ENCODE measurements at places on chromosomes 7 and 10.

- no peak for DNase-seq
These were observed 180.0 kb downstream of the GRID1 start for GRCh38 chr10:86186633-86187032.

DNA sequence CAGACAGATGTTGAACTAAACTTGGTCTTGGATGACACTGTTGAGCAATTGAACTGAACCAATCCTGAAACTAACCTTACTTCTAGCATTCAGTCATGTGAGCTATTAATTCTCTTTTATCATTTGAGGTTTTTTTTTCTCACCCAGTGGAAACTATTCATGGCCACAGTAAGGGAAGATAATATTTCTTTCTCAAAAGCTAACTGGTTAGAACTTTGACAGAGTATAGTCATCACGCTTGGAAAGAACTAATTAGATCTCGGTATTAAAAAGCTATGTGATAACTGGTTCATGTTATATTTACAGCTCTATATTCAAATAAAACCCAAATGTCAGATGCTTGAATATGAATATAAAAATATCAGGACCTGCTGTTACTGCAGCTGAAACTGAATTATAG, 89.5 kb downstream of the OTUD1 start:
- no peak for DNase-seq

GRCh38 chr10:35378541-35379210, 42.4 kb downstream of the CCNY start:
- peak; percentile 36 for DNase-seq

DNA sequence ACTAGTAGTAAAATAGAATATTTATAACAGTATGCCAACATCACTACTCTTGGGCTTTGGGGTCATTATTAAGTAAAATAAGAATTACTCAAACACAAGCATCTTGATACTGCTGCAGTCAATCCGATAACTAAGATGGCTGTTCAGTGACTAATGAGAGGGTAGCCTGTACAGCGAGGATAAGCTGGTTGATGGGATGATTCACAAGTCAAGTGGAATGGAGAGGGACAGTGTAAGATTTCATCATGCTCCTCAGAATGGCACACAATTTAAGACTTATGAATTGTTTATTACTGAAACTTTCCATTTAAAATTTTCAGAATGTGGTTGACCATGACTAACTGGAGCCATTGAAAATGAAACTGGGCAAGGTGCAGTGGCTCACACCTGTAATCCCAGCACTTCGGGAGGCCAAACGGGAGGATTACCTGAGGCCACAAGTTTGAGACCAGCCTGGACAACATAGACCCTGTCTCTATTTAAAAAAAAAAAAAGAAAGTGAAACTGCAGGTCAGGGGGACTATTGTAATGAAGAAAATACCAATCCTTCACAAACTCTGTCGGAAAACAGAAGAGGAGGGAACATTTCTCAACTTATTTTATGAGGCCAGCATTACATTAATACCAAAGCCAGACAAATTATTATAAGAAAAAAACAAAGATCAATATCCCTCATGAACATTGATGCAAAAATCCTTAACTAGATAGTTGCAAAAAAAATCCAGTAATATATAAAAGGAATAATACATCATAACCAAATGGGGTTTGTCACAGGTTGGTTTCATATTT, 11.2 kb downstream of the AVL9 start:
- peak; percentile 46 for DNase-seq

GRCh38 chr10:96585736-96586418, 935 bp downstream of the TM9SF3 start:
- DNase-seq = peak; percentile 25

DNA sequence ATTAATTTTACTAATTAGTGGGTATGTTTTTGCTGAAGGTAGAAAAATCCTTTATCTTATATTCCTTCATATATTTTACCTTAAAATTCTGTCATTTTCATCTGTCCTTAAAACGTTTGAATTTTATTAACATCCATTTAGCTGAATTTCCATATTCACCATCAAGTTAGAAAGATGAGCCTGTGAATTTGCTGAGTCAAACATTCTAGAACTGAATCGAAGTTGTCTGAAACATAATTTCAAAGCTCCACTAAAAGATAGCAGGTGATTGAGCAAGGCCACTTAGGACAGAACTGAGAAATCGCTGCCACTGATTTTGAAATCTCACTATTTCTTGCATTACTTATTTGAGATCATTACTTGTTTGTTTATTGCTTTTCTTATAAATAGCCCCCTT, 17.5 kb downstream of the HGF start:
- DNase-seq = no peak

GRCh38 chr7:32347244-32347828, 142.8 kb downstream of the LSM5 start:
- DNase-seq = peak; percentile 35

DNA sequence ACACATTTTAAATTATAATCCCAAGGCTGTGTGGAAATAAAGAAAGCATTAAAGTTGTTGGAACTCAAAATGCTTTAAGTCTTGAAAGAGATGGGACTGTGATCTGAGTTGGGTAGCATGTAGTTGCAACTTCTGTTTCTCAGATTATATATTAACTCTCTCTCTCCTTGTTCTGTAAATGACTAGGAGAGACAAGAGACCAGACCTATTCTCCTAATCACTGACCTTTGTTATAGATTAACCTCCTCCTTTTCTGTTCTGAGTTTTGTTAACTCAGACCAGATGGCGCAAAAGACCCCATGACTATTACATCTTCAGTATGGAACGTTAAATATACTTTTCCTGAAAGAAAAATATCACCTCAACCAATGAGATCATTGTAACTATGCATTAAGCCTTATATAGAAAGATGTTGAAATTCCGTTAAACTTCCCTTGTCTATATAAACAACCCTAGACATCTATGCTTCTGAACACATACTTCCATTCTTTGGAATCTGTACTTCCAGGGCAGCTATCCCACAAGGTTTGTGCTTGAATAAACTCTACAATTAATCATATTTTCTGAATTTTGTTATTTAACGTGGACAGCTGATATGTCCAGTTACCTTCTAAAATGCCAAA, 143.5 kb upstream of the TRIM24 start:
- no peak for DNase-seq

- DNase-seq = no peak
These were observed 68.2 kb downstream of the NPSR1 start for GRCh38 chr7:34726221-34726620.

DNA sequence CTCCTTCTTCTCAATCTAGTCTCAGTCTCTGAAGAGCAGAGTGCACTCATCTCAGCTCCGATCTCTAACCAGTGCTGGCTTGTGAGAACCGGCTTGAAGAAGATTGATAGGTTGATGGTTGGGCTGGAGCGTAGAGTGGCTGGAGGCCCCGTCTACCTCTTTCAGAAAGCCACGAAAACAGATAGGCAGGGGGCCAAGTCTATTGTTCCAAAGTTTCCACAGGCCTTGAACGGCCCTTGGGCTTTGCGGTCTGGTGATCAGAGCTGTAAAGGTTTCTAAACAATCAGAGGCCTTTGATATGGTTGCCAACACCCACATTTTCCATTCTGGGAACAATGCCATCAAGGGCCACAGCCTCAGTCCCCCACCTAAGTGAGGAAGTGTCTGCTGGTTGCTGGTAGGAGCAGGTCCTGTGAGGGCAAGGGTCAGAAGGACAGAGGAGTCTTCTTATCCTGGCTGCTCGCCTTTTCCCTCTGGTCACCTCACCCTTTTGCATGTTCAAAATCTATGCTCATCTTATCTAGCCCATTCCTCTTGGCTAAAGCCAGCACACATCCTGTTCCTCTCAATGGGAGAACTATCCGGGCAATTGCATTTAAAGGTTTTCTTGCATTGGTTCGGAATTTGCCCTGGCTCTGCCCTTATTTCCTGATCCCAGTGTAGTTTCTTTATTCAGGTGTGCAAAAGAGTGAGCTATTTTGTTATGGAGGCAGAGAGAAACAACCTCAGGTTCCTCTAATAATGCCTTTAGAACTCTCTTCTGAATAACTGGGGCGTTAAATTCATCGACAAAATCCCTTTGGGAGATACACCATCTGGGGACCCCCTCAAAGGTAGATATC, 70.3 kb upstream of the KMT2E start:
- peak; percentile 82 for DNase-seq

GRCh38 chr10:118569241-118569881, 26.1 kb downstream of the PRLHR start:
- DNase-seq = no peak

GRCh38 chr7:124723012-124723411, 42.6 kb downstream of the GPR37 start:
- DNase-seq = no peak

DNA sequence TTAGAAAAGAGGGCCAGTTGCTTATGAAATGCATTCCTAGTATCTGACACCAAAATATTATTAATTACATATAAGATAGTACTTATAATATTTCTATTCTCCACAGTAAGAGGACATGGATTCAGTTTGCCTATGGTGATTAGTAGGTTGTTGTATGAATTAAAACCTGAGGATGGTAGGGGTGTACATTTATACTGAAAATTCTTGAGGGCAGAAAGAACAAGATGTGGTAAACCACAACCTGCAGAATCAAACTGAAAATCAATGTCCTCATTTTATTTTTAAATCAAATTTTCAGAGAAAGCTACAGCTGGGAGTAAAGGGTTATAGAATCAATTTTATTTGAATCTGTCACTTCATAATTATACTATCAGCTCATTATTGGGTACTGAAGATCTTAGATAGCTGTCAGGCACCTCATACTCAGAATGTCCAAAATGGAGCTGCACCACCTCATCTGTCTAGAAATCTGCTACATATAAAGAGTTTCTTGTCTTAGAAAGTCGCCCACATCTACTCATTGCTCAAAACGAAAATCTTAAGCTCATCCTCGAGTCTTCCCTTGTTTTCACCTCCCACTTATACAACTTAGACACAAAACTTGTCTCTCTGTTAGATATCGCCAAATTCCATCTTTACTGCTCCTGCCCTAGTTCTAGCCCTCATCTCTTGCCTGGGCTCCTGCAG, 65.4 kb downstream of the MYO3A start:
- DNase-seq = no peak

- no peak for DNase-seq
These were observed 19.8 kb upstream of the RPA3 start for GRCh38 chr7:7738177-7738576.

- DNase-seq = no peak
These were observed 10.4 kb upstream of the TARP start for GRCh38 chr7:38283809-38284208.

GRCh38 chr7:36723951-36724664, at the start of gene AOAH:
Gene AOAH (minus strand): TSS chr7:36724494. CDS start chr7:36724148, 346 bp downstream.
- peak; percentile 84 for DNase-seq

DNA sequence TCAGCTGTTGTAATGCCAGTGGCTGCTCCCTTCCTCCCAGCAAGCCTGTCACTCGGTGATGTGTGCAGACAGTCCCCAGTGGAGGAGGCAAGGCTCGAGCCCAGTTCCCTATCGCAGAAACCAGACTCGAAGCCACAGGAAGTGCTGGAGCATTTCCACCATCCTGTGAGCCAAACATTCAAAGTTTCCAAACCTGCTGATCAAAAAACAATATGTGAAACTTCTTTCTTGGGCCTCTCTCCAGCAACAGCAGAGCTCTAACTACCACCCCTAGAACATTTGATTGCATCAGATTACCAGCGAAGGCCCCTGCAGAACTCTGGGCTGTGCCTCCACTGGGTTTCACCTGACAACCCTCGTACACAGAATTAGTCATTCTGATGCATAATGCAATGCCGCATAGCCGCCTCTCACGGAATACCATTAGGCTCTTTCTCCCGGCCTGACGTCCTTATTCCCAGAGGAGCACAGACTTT, 94.0 kb downstream of the ELMO1 start:
- peak; percentile 85 for DNase-seq

- no peak for DNase-seq
These were observed 1.3 kb downstream of the SP8 start for GRCh38 chr7:20785157-20786048.

DNA sequence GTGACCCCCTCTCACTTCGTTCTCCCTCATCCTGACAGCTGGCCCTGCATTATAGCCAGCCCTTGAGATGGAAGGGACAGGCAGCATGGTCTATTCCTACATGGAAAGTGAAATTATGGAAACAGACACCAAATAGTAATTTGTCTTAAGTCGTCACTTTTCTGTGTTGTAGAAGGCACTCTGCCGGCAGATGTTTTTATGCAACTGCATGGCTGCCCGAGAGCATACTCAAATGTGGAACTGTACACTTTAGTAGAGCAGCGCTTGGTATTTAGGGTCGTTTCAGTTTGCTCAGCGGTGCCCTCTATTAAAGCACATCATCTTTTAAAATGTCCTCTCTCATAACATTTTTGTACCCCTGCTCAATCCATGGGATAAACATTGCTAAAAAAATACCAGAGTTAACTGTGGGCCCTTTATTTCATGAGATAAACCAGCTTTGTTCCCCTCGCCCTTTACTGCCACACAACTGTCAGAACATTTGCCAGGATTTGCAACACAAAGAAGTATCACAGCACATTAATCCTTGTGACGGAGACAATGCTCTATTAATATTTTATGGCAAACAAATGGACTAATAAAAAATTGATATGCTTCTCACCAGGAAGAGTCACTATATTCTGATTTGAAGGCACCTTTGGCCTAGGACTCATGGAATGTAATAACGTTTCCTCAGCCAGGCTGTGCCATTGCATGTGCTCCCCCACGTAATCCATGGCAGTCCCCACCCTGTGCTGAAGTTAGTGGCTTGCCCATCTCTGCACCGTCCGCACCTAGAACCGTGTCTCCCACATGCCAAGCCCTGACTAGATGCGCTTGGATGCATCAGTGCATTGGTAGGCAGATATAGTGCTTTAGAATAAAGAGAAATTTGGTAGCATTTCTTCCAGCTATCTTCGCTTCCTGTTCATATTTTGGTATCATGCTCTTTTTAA, 221.3 kb downstream of the PAXIP1 start:
- no peak for DNase-seq

DNA sequence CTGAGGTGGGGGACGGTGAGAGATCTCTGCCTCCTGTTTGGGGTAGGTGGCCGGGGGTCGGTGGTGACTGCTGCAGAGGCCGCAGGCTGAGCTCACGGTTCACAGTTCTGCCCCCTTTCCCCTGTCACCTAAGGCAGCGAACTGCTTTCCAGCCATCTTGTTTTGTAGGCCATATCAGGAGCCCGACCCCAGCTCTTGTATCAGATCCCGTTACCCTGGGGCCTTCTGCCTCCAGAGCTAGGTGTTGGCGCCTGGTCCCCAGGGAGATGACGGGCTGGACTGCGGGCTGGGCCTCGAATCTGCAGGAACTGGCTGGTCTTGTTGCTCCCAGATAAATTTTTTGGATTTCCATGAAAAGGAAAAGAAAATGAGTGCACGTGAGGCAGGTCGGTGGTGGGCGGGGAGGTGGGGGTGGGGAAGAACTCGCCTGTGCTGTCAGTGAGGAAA, 183.0 kb downstream of the DNAJB6 start:
- DNase-seq = no peak

DNA sequence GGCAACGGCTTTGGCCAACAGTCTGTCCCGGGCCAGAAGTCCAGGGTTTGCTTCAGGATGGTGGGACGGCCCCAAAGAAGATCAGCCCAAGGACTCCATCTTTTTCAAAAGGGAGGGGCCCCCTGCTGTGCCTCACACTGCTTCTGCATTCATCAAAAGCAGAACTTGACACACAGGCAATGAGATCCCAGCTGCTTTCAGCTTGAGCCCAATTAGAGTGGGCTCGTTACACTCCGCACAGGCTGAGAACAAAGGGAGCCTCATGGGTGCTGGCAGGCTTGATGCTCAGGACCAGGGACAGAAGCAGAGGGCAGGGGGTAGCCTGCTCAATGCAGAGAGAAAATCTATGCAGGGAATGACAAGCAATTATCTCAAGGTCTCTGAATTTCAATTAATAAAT, 45.5 kb downstream of the VOPP1 start:
- no peak for DNase-seq

Data from activated T-cell treated with anti-CD3 and anti-CD28 coated beads, Interleukin-2, amount 50 U/mL, for 72 hours (primary cell).